ENCODE measurements at places on chromosomes 12 and 14. TPM values are rescaled to one million over a fixed set of nuclear protein-coding genes. Genes with fewer than 3 reads are reported as not detected.

The TAS2R20 gene
- total RNA-seq: 1.3 TPM

GRCh38 chr12:120573560-120573959 is 7.6 kb downstream of the POP5 start:
- H3K27me3 ChIP-seq: no peaks in the 10 kb centered on the region
- H3K27ac ChIP-seq: no peak overlapping the region
- H3K4me1 ChIP-seq: peaks cover under 1% of the 10 kb centered on the region
- H3K36me3 ChIP-seq: peaks cover 14% of the 10 kb centered on the region

The PRB2 gene
- total RNA-seq: not detected

DNA sequence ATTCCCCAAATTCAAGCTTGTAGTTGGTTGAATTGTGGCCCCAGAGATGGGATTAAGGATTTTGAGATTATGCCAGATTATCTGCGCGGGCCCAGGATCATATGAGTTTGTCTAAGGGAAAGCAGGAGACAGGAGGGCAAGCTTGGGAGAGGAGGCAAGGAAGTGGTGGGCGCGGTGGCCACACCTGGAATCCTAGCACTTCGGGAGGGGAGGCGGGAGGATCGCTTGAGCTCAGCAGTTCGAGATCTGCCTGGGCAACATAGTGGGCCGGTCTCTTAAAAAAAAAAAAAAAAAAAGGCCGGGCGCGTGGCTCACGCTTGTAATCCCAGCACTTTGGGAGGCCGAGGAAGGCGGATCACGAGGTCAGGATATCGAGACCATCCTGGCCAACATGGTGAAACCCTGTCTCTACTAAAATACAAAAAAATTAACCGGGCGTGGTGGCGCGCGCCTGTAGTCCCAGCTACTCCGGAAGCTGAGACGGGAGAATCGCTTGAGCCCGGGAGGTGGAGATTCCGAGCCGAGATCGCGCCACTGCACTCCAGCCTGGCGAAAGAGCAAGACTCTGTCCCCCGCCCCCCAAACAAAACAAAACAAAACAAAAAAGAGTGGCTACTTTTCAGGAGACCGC is 881 bp upstream of the PUS1 start:
- peak overlapping the region; percentile 84 for H3K27ac ChIP-seq
- peak overlapping the region; percentile 100 for H3K4me3 ChIP-seq
- H3K4me1 ChIP-seq: peaks cover 33% of the 10 kb centered on the region
- no peaks in the 10 kb centered on the region for H3K27me3 ChIP-seq
- DNase-seq: no peak
- peaks cover 7% of the 10 kb centered on the region for H3K36me3 ChIP-seq

The RNF41 gene
- total RNA-seq: 35.4 TPM

DNA sequence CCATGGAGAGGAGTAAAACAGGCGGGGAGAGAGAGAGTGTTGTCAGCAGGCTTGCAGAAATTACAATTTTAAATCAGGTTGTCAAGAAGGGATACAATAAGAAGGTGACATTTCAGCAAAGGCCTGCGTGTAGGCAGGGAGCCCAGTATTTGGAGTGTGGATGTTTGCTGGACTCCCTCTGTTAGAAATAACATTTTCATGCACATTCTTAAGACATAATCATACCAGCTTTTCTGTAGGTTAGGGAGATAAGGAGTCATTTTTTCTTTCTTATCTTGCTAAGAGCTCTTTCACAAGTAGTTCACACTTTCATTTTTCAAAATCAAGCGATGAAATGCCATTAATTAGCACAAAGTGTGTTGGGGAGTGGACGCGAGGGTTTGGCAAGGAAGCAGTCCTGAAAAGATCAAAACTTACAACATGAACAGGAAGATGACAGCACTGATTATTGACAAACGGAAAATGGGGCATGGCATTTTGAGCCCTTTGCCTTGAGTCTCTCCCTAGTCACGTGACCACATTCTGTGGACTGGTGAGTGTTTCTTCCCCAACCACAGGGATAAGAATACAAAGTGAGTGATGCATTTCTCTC is 160.2 kb downstream of the DAD1 start:
- H3K27me3 ChIP-seq: no peaks in the 10 kb centered on the region
- no peak for DNase-seq
- H3K36me3 ChIP-seq: no peaks in the 10 kb centered on the region
- no peak overlapping the region for H3K27ac ChIP-seq

The MSI1 gene
- 6.6 TPM for total RNA-seq
